Esophagus squamous epithelium (tissue), 5 donors: ENCODE measurements at places on chromosomes 4 and X.

GRCh38 chr4:6960154-6960553, 50.5 kb downstream of the TBC1D14 start:
- DNase-seq, result no peak
- H3K4me3 ChIP-seq, result no peak overlapping the region
- H3K27me3 ChIP-seq, result no peaks in the 10 kb centered on the region
- no peak overlapping the region for H3K27ac ChIP-seq
- H3K4me1 ChIP-seq, result peaks cover 11% of the 10 kb centered on the region
- no peaks in the 10 kb centered on the region for H3K36me3 ChIP-seq

DNA sequence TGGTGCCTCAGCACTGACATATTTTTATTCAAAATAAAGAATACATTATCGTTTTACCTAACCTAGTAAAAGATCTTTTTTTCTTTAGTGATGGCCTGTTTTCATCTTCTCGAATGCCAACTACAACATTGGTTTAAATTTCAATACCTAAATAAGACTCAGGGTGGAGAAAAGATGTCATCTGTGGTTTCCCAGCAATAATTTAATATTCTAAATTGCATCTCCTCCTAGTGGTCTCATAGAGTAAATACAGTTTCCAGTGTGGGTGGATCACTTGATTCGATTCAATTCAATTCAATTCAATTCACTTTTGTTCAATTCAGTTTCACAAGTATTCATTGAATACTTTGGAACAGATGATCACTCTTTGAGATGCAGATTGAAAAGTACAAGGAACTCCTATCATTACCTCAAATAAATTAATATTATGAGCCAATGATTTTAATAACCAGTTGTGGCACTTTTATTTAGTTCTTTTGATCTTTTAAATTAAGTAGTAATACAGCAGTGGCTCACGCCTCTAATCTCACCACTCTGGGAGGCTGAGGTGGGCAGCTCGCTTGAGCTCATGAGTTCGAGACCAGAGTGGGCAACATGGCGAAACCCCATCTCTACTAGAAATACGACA, 427.2 kb downstream of the FAT4 start:
- H3K4me1 ChIP-seq, result no peaks in the 10 kb centered on the region
- no peak for DNase-seq
- H3K27ac ChIP-seq, result no peak overlapping the region
- H3K4me3 ChIP-seq, result no peak overlapping the region

- DNase-seq, result no peak
- peaks cover 60% of the 10 kb centered on the region for H3K4me1 ChIP-seq
- peak overlapping the region; percentile 53 for H3K4me3 ChIP-seq
- no peaks in the 10 kb centered on the region for H3K27me3 ChIP-seq
- peak overlapping the region; percentile 52 for H3K27ac ChIP-seq
Observed at GRCh38 chrX:40146262-40147125, 48.7 kb upstream of the BCOR start.

GRCh38 chr4:1214101-1215095, 34.5 kb downstream of the CTBP1 start:
- no peak overlapping the region for H3K4me3 ChIP-seq
- DNase-seq, result no peak
- H3K36me3 ChIP-seq, result peaks cover 44% of the 10 kb centered on the region
- peaks cover 84% of the 10 kb centered on the region for H3K4me1 ChIP-seq
- H3K27me3 ChIP-seq, result no peaks in the 10 kb centered on the region
- peak overlapping the region; percentile 25 for H3K27ac ChIP-seq

DNA sequence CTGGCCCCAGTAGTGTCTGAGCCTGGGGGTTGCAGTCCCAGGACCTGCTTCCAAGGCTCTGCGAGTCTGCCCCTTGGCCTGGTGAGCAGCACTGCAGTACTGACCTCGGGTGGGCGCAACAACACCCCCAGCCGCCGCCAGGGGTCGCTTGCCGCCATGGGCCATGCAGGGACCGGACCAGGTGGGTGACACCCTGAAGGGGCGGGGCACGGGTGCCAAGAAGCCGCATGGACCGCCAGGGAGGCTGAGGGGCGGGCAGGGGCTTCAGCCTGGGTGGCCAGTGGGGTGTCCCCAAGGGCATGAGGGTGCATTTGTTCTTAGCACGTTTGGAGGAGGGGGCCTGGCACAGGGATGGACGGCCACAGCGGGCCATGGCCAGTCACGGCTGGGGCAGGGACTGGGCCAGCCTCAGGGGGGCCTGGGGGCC, 25.0 kb downstream of the TACC3 start:
- peaks cover 33% of the 10 kb centered on the region for H3K36me3 ChIP-seq
- H3K4me1 ChIP-seq, result peaks cover 12% of the 10 kb centered on the region

DNA sequence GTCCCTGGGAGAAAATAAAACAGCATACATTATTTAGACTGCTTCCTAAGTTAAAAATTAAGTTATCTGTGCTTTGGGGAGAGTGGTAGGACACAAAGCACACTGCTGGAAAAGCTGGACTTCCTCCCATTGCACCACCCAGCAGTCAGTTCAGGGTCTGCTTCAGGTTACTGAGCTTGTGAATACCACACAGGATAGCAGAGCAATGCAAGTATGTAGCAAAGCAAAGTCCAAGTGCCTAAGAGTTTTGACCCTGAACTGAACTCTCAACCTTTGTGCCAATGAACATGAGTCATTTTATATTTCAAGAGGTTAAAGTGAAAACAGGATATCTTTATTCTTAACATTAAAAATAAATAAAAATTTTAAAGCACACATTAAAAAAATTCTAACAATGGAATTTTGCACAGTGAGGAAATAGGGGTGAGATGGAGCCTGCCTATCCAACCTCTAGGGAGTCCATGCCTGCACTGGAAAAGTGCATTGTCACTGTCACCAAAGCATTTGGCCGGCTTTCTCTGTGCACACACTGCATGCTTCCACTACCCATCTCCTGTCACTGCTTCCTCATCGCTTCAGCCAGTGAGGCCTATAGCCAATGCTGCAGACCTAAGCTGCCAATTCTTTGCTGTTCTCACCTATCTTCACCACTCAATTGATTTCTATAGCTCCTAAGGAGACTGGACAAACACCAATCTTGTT, 50.9 kb downstream of the ABCG2 start:
- H3K36me3 ChIP-seq, result no peaks in the 10 kb centered on the region
- H3K4me1 ChIP-seq, result peaks cover 45% of the 10 kb centered on the region
- H3K27ac ChIP-seq, result peak overlapping the region; percentile 30
- no peaks in the 10 kb centered on the region for H3K27me3 ChIP-seq
- no peak for DNase-seq
- H3K4me3 ChIP-seq, result no peak overlapping the region

DNA sequence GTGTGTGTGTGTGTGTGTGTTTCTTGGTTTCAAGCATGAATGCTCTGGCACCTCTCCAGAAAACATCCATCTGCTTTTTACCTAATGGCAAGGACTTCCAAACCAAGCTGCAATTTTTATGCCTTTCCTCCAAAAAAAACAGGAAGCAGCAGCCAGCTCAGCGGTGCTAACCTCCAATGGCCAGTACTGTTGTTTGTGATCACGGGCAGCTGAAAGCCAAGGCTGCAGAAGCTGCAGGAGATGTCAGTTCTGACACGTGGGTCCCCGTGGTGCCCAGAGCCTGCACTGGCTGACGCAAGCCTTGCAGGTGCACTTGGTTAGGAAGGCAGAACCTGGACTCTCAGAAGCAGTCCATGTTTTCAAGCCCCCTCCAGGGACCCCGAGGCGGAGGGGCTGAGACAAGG, 313.6 kb upstream of the DDX53 start:
- H3K27ac ChIP-seq, result no peak overlapping the region
- no peaks in the 10 kb centered on the region for H3K36me3 ChIP-seq
- H3K4me3 ChIP-seq, result no peak overlapping the region
- H3K27me3 ChIP-seq, result no peaks in the 10 kb centered on the region

GRCh38 chrX:133151336-133151735, 54.4 kb upstream of the USP26 start:
- no peaks in the 10 kb centered on the region for H3K27me3 ChIP-seq
- no peaks in the 10 kb centered on the region for H3K4me1 ChIP-seq
- DNase-seq, result no peak
- H3K36me3 ChIP-seq, result no peaks in the 10 kb centered on the region
- H3K27ac ChIP-seq, result no peak overlapping the region

DNA sequence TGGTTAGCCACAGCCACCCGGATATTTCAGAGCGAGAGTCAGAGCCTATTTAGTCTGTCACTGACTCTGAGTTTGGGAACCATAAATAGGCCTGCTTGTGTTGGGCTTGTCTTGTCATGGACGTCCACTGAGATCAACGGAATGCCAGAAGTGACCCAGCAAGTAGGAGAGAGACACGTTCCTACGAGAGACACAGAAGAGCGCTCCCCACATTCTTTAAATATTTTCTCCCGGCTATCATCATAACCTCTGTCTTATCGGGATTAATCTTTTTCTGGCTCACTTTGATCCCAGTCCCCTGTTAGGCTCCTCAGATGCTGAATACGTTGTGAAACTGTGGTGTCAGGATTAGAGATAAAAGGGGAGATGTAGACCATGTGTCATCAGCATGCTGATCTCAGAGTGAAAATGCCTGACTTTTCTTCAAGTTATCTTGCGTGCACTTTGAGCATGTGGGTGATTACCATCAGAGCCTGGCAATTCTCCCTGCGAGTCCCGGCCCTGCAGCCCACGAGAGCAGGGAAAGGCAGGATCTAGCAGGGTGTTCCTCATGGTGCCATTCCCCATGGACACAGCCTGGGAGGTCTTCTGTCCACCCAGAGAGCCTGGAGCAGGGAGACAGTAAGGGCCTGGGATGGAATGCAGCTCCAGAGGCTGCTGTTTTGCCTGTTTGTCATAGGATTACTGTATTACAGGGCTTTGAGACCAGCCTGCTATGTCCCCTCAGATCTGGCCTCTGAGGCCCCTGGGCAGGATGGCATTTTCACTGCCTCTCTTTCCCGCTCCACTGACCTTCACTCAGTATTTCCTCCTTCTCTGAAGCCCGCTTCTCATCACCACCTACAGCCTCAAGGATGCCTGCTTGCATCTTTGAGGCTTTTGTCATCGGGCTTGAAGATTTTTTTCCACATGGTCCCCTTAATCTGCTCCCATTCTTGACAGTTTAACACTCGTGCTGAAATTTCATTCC, 2.8 kb upstream of the TENM3 start:
- no peak for DNase-seq
- H3K36me3 ChIP-seq, result no peaks in the 10 kb centered on the region
- no peaks in the 10 kb centered on the region for H3K27me3 ChIP-seq
- no peak overlapping the region for H3K4me3 ChIP-seq

DNA sequence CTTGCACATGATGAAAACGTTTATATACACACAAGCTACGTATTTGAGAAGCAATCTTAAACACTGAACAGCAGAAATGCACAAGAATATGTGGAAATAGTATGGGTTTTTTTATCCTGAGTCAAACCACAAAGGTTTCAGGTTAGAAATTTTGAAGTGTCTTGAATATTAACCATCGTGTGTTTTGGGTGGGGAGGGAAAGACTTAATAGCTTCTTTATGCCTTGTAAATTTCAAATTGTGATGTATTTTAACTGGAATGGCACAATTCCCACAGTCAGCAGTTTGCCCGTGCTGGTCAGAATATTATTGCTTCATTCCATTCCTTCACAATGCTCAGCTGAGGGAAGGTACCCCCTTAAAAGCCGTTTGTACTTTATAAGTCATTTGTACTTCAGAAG, 67.4 kb upstream of the WDR1 start:
- no peaks in the 10 kb centered on the region for H3K27me3 ChIP-seq
- H3K36me3 ChIP-seq, result no peaks in the 10 kb centered on the region
- no peak for DNase-seq
- no peak overlapping the region for H3K4me3 ChIP-seq

GRCh38 chr4:149933883-149934282, 118.2 kb upstream of the IQCM start:
- H3K36me3 ChIP-seq, result no peaks in the 10 kb centered on the region
- H3K4me1 ChIP-seq, result no peaks in the 10 kb centered on the region
- H3K27me3 ChIP-seq, result no peaks in the 10 kb centered on the region

DNA sequence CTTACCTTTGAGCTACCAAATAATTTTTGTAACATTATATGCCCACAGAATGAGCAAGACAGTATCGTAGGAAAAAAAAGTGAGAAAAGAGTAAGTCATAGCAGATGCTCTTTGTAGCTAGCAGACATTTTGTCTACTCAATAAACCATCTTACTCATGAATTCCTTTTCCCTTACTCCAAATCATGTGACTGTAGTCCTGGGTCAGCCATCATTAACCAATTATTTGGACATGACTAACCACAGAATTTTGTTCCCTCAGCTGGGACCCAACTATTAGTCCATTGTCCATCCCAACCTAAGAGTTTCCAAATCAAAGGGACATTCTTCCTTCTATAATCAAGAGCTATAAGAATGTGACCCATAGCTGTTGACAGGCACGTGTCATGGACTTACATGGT, 11.4 kb downstream of the UBE2D3 start:
- H3K27ac ChIP-seq, result peak overlapping the region; percentile 65
- peaks cover 63% of the 10 kb centered on the region for H3K4me1 ChIP-seq
- no peaks in the 10 kb centered on the region for H3K27me3 ChIP-seq
- H3K4me3 ChIP-seq, result no peak overlapping the region
- DNase-seq, result no peak

GRCh38 chr4:55303760-55304165, 42.3 kb upstream of the SRD5A3 start:
- peaks cover 5% of the 10 kb centered on the region for H3K4me1 ChIP-seq
- no peaks in the 10 kb centered on the region for H3K27me3 ChIP-seq
- H3K36me3 ChIP-seq, result no peaks in the 10 kb centered on the region
- DNase-seq, result no peak
- H3K4me3 ChIP-seq, result no peak overlapping the region
- no peak overlapping the region for H3K27ac ChIP-seq

DNA sequence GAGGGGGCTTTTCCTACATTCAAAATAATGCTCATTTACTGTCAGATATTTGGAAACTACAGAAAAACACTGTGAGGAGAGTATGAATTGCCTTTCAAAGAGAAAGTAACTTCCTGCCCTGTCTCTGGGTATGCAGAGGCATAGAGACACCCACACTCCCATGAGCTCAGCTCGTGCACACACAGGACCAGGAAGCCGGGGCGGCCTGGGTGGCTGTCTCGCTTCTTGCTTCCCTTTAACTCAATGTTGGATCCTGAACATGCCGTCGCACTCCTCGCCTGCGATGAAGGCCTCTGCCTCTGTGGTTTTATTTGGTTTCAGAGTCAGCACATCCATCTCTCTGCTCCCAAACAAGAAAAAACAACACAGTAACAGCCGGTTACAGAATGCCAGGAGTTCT, 40.1 kb upstream of the GPR78 start:
- H3K4me1 ChIP-seq, result peaks cover 7% of the 10 kb centered on the region
- H3K27ac ChIP-seq, result no peak overlapping the region
- no peak for DNase-seq
- H3K36me3 ChIP-seq, result no peaks in the 10 kb centered on the region
- peaks cover 6% of the 10 kb centered on the region for H3K27me3 ChIP-seq

- H3K36me3 ChIP-seq, result no peaks in the 10 kb centered on the region
- no peak for DNase-seq
- peaks cover 24% of the 10 kb centered on the region for H3K4me1 ChIP-seq
- H3K4me3 ChIP-seq, result no peak overlapping the region
Observed at GRCh38 chr4:80459918-80460473, 124.5 kb downstream of the CFAP299 start.

- no peaks in the 10 kb centered on the region for H3K4me1 ChIP-seq
- H3K36me3 ChIP-seq, result no peaks in the 10 kb centered on the region
- no peak overlapping the region for H3K27ac ChIP-seq
- no peak overlapping the region for H3K4me3 ChIP-seq
- no peaks in the 10 kb centered on the region for H3K27me3 ChIP-seq
Observed at GRCh38 chr4:159017323-159018026, 85.4 kb upstream of the RAPGEF2 start.
